ENCODE measurements at places on chromosomes 2 and 18.

DNA sequence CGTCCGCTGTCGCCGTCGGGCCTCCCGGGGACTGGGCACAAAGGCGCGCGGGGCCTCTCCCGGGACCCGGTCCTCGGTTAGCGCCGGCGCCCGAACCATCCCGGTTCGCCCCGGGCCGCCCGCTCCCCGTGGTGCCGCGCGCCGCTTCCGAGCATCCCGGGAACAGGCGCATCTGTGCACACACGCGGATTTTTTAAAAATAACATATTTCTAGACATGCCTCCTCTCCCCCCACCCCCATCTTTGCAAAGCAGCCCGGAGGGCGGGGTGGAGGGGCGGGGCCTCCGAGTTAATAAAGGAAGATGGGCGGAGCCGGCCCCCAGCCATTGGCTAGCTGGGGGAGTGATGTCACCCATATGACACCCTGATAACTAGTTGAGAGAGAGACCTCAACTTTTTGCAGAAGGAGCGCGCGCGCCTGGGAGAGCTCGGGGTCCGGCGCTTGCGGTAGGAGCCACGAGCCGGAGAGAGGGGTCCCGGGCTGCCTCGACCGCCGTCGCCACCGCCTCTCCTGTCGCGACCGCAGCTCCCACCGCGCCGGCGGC, at the start of gene SOX11:
TSS of gene SOX11 (plus strand) at position 400 of the 545 bp plus-strand sequence. CDS start 338 bp downstream, outside the sequence.
- no peaks in the 10 kb centered on the region for H3K36me3 ChIP-seq
- peak within 1 kb of the TSS; percentile 77 for H3K27ac ChIP-seq
- H3K4me3 ChIP-seq = peak within 1 kb of the TSS; percentile 74

DNA sequence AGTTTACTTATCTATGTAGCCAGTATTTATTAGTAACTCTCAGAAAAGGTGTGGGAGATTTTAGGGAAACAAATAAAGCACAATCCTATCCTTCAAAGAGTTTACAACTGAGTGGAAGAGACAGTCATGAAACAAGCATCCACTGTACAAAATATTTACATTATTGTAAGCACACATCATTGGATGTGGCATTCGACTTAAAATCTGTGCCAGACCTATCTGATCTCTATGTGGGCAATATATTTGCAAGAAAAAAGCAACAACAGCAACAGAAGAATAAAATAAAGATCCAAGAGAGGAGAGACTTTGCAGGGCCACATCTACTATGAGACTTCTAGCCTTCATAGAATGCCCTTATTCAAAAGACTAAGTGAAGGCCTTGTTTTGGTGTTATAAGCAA, 882.1 kb upstream of the PIK3C3 start:
- H3K4me3 ChIP-seq = no peak overlapping the region
- H3K36me3 ChIP-seq = no peaks in the 10 kb centered on the region
- H3K27ac ChIP-seq = peak overlapping the region; percentile 95
- H3K4me1 ChIP-seq = peaks cover 9% of the 10 kb centered on the region
- peak; percentile 52 for DNase-seq
- H3K27me3 ChIP-seq = no peaks in the 10 kb centered on the region

GRCh38 chr2:113136828-113137775, 9.7 kb downstream of the IL1RN start:
- DNase-seq = peak; percentile 42
- H3K27ac ChIP-seq = no peak overlapping the region
- H3K4me3 ChIP-seq = no peak overlapping the region
- no peaks in the 10 kb centered on the region for H3K36me3 ChIP-seq
- no peaks in the 10 kb centered on the region for H3K4me1 ChIP-seq
- peaks cover 15% of the 10 kb centered on the region for H3K27me3 ChIP-seq

DNA sequence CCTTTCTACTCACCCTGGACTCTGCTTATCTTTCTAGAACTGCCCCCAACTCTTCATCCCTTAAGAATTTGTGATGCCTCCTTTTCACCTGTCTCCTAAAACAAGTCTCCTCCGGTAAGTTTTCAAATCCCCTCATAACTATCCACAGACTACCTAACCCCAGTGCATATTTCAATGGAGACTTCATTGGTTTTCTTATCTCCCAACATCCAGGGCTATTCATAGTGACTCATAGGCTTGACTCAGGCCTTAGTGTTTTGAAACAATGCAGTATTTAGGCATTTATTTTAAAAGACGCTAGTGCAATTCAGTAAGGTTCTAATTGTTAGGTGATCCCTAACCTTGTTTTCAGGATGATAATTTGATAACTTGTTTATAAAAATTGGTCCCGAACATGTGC, 399.2 kb downstream of the CPS1 start:
- H3K4me3 ChIP-seq = no peak overlapping the region
- no peak overlapping the region for H3K27ac ChIP-seq
- no peaks in the 10 kb centered on the region for H3K36me3 ChIP-seq
- no peaks in the 10 kb centered on the region for H3K27me3 ChIP-seq
- H3K4me1 ChIP-seq = no peaks in the 10 kb centered on the region
- DNase-seq = peak; percentile 46

DNA sequence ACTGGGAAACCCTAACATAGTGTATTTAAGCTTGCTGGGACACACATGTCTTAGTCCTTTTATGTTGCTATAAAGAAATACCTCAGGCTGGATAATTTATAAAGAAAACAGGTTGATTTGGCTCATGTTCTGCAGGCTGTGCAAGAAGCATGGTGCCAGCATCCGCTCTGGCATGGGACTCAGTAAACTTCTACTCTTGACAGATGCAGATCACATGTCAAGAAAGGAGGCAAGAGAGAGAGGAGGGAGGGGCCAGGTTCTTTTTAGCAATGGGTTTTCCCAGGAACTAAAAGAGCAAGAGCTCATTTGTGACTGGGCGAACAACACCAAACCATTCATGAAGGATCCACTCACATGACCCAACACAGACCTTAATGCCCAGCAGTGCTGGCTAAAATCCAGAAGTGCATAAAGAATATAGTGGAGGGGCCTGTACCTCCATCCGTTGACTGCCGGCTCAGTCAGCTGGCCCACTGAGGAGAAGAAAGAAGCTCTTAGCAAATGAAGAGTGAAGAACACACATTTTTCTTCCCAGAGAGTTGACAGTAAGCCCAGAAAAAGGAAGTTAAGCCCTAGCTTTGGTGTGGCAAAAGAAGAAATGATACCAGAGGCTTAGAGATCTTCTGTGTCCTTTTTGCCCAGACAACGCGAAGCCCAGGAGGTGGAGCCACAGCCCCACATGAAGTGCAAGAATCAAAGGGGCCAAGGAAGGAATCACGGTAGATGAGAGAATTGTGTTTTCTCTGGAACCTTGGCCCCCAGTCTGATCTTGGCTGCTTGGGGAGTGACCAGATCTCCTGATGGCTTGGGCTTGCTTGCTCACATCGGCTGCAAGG, 183.5 kb upstream of the FAM98A start:
- no peaks in the 10 kb centered on the region for H3K36me3 ChIP-seq
- no peak for DNase-seq
- no peak overlapping the region for H3K27ac ChIP-seq
- H3K27me3 ChIP-seq = no peaks in the 10 kb centered on the region
